Upper lobe of right lung (tissue), 1 donor: ENCODE measurements at places on chromosomes 2 and 18. TPM values are rescaled to one million over a fixed set of nuclear protein-coding genes. Genes with fewer than 3 reads are reported as not detected.

REG3A gene
- not detected for total RNA-seq

PFN4 gene
- total RNA-seq = 1.5 TPM

EHD3 gene
- total RNA-seq = 13.0 TPM

LYPD6 gene
- 0.29 TPM for total RNA-seq

UBE2E3 gene
- 33.8 TPM for total RNA-seq

ZNF407 gene
- total RNA-seq = 18.4 TPM

MOGAT1 gene
- 2.2 TPM for total RNA-seq

TSPYL6 gene
- not detected for total RNA-seq

RBKS gene
- total RNA-seq = 1.9 TPM

B3GNT7 gene
- 53.5 TPM for total RNA-seq

POTEI gene
- total RNA-seq = not detected

SPATS2L gene
- 92.7 TPM for total RNA-seq

ATP6V1C2 gene
- not detected for total RNA-seq

TMEM37 gene
- 23.8 TPM for total RNA-seq

ERBB4 gene
- total RNA-seq = 22.6 TPM

UGT1A6 gene
- total RNA-seq = 3.2 TPM

C1QL2 gene
- total RNA-seq = not detected

QPCT gene
- total RNA-seq = 4.9 TPM

ANTXR1 gene
- 81.2 TPM for total RNA-seq

RNF25 gene
- total RNA-seq = 20.2 TPM

NCL gene
- 309 TPM for total RNA-seq

SERPINB12 gene
- total RNA-seq = not detected

CCDC85A gene
- total RNA-seq = 22.2 TPM

AGAP1 gene
- 33.4 TPM for total RNA-seq

DRC1 gene
- total RNA-seq = not detected

MROH2A gene
- not detected for total RNA-seq

RASGRP3 gene
- total RNA-seq = 13.6 TPM

HOXD8 gene
- total RNA-seq = 2.6 TPM

MCEE gene
- 19.5 TPM for total RNA-seq

ANKRD30B gene
- total RNA-seq = not detected

GALM gene
- 14.7 TPM for total RNA-seq

KANSL3 gene
- total RNA-seq = 50.1 TPM

KCNG2 gene
- total RNA-seq = 0.46 TPM

ABCG8 gene
- total RNA-seq = not detected

ATP5MC3 gene
- total RNA-seq = 113 TPM

EML6 gene
- 1.4 TPM for total RNA-seq

CLEC4F gene
- total RNA-seq = 1.2 TPM

ELP2 gene
- total RNA-seq = 69.0 TPM
